ENCODE measurements at places on chromosomes 1 and 21.

DNA sequence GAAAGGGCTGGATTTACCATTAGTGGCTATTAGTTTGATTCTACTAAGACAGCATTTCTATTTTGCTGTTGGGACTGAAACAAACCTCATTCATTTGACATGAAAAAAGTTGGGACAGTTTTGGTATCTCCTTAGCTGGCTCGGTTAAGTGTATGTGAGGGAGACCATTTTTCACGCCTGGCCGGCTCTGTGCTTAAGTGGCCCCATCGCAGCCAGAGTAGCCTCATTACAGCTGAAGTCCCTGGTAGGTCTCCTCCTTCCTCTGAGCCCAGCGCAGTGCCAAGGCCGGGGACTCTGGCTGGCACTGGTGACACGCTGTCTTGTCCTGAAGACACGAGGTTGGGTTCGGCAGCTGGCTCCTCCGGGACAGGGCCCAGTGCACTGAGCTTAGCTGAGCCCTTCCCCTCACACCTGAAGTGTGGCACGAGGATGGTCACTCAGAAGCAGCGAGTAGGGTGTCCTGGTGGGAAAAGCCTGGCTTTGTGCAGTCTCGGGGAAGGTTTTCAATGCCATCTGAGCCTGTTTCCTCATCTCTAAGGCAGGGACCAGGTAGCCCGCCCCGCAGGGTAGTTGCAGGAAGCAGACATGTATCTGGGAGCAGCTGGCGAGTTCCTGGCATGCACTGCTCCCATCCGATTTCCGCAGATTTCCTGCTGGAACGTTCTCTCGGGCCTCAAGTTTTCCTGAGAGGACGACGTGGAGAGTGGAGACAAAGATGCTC is 196.5 kb downstream of the DYRK1A start:
- peak; percentile 4 for DNase-seq

DNA sequence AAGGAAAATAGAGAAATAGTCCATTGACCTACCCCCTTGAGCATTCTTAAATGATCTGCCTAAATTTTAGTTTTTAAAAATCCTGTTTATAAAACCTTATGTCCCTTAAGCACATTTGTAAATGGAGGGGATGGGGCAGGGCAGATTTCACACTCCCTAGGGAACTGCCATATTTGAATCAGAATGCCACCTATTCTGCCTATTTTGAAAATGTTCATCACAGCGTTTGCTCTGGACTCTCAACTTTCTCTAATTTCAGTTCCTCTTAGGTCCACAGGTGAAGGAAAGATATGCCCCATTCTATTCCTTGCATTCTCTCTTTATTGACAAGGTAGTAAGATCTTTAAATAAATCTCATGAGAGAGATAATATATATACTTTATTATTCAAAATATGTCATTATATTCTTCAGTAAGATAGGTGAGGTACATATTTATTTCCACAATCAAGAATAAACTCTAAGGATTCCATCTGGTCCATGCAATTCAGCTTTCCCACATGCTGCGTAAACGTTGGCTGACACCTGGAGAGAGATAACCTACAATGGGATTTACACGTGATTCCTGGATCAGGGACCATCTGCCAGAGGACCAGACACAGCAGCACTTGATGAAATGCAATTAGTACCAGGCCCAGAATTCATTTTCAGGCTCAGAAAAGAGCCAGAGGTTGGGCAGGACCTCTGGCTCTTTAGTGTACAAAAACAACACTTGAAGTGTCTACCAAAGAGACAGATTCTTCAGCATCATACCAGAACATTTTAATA is 1.2 kb upstream of the LPGAT1 start:
- no peak for DNase-seq

DNA sequence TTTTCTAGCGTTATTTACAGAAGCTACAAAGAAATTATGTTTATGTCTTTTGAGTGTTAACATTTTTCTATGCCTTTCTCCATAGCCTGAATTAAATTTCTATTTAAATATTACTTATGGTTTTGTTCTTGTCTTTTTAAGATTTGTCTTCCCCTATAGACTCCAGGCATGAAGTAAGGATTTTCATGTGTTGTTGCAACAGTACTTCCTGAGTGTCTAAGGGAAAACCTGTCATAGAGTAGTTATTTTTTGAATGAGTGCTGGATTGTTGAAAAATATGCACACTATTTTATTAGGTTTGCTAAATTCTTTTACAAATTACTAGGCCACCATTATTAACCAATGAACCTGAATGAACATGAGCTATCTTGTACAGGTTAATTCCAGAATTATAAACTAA is 27.1 kb downstream of the SAMSN1 start:
- no peak for DNase-seq

GRCh38 chr1:74530892-74531291 is 18.5 kb upstream of the LRRC53 start:
- no peak for DNase-seq

DNA sequence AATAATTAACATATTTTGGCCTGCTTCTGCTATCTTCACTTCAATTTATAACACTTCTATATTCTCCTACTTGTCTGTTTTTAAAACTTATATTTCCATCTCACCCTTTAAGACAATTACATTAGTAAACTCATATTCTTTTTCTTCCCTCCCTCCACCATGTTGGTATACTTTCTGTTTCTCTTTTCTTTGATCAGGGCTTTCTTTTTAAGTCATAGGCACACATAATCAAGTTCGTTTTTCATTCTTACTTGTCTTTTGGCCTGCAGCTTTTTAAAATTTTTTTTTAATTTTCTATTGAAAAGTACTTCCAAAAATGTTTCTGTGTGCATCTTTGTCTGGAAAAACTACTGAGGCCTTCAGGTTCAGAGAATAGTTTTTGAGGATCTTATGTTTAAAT is 2.3 kb downstream of the PYHIN1 start:
- no peak for DNase-seq

- DNase-seq: no peak
Observed at GRCh38 chr1:64167176-64167575, 36.2 kb upstream of the UBE2U start.
